Lung microvascular endothelial cell (primary cell): ENCODE measurements at places on chromosomes 2 and 18. TPM values are rescaled to one million over a fixed set of nuclear protein-coding genes. Genes with fewer than 3 reads are reported as not detected.

HOXD10 gene
- total RNA-seq = 4.0 and 4.4 TPM in 2 replicates

LRRC30 gene
- total RNA-seq = not detected in 2 replicates

MDH1B gene
- total RNA-seq = under 0.01 TPM in 1 of 2 replicates, not detected in the other

SLC1A4 gene
- 10.2 and 11.7 TPM in 2 replicates for total RNA-seq

FBXO15 gene
- 0.20 and 0.22 TPM in 2 replicates for total RNA-seq

FAP gene
- total RNA-seq = under 0.01 and 0.20 TPM in 2 replicates

TRIM54 gene
- 0.44 and 1.2 TPM in 2 replicates for total RNA-seq

NUP35 gene
- total RNA-seq = 9.5 and 9.6 TPM in 2 replicates

ALK gene
- not detected in 2 replicates for total RNA-seq

RPS27A gene
- 704 and 782 TPM in 2 replicates for total RNA-seq

STPG4 gene
- 0.20 TPM in 1 of 2 replicates, not detected in the other for total RNA-seq

COL4A4 gene
- total RNA-seq = under 0.01 TPM in 1 of 2 replicates, not detected in the other

TRPM8 gene
- not detected in 2 replicates for total RNA-seq

TLX2 gene
- total RNA-seq = not detected in 2 replicates

NEURL3 gene
- under 0.01 and 0.20 TPM in 2 replicates for total RNA-seq

NOTO gene
- not detected in 2 replicates for total RNA-seq
